ENCODE measurements at places on chromosomes 13 and 19.

- DNase-seq, result no peak
These were observed 179.0 kb downstream of the SPRY2 start for GRCh38 chr13:80161896-80162295.

DNA sequence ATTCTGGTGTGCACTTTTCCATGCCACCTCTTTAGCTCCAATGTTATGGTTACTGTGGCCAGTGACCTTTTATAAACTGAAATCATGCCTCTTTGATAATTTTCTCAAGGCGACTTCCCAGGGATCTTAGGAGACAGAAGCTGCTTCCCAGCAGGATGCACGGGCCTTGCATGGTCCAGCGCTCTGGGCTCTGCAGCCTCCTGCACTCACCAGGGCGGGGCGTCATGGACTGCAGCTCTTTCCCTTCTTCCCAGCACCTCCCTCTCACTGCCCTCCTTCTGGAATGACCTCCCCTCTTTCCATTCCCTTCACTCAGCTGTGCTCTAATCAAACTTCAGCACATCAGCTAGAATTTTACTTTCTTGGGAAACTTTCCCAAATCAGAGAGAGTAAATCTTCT lies 318.3 kb downstream of the IRS2 start:
- no peak for DNase-seq

DNA sequence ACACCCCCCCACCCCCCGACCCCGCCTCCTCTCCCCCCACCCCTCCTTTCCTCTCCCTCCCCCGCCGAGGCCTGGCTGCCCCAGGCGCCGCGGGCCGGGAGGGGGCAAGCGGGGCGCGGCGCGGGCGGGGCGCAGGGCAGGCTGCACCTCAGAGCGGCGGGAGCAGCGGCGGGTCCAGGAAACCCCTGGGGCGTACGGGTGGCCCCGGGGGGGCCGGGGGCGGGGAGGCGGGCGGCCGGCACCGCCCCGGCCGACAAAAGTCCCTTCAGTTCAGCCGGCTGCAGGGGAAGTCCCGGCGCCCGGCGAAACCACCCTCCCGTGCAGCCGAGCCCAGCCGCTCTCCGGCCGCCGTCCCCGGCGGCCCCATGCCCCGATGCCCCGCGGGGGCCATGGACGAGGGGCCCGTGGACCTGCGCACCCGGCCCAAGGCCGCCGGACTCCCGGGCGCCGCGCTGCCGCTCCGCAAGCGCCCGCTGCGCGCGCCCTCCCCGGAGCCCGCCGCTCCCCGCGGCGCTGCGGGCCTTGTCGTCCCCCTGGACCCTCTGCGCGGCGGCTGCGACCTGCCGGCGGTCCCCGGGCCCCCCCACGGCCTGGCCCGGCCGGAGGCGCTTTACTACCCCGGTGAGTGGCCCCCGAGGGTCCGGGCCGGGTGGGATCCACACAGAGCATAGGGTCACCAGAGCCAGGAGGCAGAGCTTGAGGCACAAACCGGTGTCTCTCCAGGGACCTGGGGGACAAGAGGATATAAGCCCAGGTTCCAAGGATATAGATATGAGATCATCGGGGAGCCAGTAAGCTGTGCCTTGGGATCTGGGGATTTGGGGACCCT lies at the start of gene BCL3:
TSS of gene BCL3 (plus strand) at position 283 of the 829 bp plus-strand sequence. CDS start at position 366, 83 bp downstream.
- DNase-seq, result peak; percentile 32

DNA sequence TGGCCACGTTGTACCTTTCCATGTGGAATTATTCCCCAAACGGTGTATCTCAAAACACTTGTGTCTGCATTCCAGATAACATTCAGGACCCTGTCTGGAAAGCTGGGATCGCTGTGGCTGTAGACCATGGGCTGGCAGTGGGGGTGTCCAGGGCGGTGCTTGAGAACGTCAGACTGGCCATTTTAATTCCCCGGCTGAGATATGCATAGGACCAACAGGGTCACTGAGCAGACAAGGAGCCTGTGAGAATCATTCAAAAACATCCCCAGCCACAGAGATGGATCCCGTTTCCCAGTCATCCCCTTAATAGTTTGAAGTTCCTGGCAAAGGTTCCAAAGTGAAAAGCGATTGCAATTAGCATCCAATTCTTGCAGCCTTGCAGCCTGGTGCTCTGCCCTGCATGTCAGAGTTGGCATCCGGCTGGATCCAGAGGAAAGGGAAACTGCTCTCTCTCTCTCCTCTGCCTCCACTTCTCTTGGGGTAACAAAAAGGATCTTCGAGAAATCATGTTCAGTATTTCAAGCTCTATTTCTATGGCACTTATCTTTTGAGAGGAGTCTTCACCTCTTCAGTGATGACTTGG lies 41.6 kb downstream of the IFT88 start:
- no peak for DNase-seq

DNA sequence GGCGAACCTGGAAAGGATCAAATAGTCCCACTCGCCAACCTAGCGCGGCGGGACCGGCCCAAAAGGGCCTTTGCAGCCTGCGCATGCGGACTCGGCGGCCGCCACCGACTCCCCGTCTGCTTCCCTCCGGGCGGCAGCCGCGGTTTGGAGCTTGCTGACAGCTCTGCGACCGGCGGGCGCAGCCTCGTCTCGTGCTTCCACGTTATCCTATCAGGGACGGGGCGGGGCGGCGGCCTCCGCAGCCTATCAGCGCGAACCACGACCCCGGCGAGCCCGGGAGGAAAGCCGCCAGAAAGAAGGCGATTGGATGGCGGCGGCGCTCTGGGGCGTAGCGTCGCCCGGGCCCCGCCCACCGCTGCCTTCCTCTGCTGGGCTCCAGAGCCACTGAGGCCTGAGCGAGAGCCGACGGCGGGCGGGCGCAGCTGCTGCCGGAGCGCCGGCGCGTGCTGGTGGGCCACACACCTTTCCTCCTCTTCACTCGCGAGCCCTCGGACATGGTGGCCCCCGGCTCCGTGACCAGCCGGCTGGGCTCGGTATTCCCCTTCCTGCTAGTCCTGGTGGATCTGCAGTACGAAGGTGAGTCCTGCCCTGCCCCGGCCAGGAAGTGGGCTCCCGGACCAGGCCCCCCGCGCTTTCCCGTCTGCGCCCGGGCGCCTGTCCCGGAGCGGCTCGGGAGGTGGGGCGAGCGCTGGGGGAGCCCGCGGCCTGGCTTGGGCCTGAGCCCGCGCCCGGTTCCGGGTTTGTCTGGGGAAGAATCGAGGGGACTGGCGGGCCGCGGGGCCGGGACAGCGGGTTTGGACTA lies at the start of gene DNAJC3:
TSS of gene DNAJC3 (plus strand) at position 378 of the 802 bp plus-strand sequence. CDS start at position 495, 117 bp downstream.
- peak; percentile 100 for DNase-seq

- no peak for DNase-seq
These were observed 144.6 kb upstream of the SPACA7 start for GRCh38 chr13:112231451-112232083.

- peak; percentile 86 for DNase-seq
These were observed 2.5 kb downstream of the TMEM190 start for GRCh38 chr19:55379174-55379573.

GRCh38 chr19:58513694-58514563 lies 2.1 kb upstream of the SLC27A5 start:
- DNase-seq, result no peak

DNA sequence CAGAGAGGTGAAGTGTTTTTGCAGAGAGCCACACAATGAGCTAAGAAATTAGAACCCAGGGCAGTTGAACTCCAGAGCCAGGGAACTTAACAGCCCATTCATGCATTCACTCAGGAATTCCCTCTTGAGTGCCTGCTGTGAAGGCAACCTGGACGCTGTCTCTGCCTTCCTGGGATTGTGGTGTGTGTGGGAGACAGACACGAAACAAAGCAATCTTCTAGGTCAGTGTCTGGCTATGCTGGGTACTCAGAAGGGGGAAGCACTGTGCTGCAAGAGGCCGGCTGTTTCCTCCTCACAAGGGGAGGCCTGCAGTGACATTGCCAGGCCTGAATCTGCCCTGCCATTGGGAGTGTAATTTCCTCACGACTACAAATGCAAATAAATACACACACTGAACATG lies 9.7 kb downstream of the BCKDHA start:
- no peak for DNase-seq

DNA sequence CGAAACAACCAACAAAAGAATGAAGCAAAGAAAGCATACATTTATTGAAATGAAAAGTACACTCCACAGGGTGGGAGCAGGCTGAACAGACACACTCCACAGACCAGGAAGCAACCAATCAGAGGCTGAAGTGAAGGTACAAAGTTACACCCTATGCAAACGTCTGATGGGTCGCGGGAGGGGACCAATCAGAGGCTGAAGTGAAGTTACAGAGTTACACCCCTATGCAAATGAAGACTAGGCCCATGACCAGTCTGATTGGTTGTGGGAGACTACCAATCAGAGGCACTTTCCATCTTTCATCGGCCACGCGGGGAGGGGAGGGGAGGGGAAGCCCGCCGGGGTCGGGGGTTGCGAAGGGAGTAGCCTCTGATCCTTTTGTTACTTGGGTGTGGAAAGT lies 12.4 kb upstream of the FBL start:
- peak; percentile 52 for DNase-seq

GRCh38 chr13:36436811-36437210 lies 4.5 kb downstream of the CCNA1 start:
- DNase-seq, result no peak

DNA sequence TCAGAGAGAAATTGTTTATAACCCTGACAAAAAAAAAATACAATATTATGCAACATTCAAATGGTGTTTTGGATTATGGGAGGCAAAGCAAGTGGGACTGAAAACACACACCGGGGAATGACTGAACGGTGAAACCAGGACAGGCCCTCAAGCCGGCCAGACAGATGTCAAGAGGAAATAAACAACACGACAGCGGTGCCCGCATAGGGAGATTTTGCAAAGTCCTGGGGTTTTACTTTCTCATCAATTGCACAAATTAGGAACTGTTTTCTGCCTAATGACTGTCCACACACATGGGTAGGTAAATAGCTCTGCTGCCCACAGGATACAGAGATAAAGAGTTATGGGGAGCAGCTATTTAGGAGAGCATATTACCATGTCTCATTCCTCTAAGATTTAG lies 134.5 kb downstream of the IRS2 start:
- DNase-seq, result no peak

- peak; percentile 80 for DNase-seq
These were observed at the start of gene ZNF587B for GRCh38 chr19:57830071-57830602. ZNF587B (plus strand) TSS chr19:57830299; CDS start chr19:57830529, 230 bp downstream.

All from NCI-H82 (cell line).